Stimulated activated CD8-positive, alpha-beta memory T cell treated with anti-CD3 and anti-CD28 coated beads, Interleukin-7, amount 100 ng/mL, for 48 hours (primary cell): ENCODE measurements at places on chromosomes 3 and 15.

DNA sequence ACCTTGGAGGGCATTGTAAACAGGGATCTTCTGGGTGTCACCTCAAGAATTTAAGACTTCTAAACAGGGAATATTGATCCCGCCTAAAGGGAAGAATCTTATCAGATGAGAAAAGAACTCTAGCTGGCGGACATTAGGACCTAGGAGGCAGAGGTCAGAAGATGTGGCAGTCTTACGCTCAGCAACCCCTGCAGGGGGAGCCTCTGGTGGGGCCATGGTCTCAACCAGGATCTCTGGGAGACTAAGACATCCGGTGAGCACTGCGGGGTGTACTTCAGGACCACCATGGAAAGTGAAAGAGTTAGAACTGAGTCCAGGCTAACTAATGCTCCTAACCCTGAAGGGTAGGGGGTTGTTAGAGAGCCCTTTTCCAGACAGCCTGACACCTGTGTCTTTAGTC is 295.2 kb downstream of the VGLL3 start:
- no peak for DNase-seq

- no peak for DNase-seq
Observed at GRCh38 chr15:86327230-86327865, 247.7 kb downstream of the AGBL1 start.

DNA sequence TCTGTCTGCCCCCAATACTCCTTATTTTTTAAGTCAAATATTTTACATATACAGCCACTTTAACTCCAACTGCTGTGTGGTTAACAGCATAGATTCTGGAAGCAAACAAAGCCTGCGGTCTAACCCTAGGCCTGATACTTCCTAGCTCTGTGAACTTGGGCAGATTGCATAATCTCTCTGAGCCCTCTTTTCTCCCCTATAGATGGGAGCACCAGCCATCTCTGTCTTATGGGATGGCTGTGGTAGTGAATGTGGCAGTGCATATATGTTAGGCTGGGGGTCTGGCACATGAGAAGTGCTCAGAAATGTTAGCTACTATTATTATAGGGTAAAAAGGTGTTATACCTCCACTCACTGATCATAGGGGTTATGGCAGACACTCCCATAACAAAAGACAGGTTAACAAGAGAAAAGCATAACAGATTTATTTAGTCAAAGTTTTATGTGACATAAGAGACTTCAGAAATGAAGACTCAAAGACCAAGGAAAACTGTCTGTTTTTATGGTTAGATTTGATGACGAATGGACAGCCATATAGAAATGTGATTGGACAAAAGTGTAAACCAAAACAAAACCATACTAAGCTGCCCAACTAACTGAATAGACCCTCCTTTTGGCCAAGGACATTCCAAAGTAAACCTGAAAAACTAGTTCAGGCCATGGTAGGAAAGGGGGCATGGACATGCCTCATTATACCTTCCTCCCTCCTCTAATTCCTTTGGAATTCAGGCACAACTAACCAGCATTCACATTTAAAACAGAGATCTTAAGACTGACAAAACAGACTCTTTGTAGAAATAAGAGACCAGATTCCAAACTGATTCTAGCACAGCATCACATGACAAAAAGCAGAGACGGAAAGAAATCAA is 53.9 kb upstream of the DAZL start:
- DNase-seq, result no peak

DNA sequence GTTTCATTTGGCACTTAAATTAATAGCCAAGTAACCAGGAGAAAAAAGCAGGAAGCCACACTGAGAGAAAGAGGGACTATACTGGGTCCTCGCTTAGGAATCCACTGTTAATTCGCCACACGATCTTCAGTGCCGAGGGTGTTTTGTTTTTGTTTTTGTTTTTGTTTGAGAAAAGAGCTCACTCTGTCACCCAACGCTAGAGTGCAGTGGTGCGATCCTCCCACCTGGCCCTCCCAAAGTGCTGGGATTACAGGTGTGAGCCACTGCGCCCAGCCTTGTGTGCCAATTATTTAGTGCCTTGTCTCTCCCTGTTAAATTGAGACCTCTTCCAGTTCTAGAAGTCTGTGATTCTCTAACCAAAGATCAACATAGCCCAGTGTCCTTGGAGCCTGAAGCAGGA is 53.8 kb upstream of the TPM1 start:
- no peak for DNase-seq

DNA sequence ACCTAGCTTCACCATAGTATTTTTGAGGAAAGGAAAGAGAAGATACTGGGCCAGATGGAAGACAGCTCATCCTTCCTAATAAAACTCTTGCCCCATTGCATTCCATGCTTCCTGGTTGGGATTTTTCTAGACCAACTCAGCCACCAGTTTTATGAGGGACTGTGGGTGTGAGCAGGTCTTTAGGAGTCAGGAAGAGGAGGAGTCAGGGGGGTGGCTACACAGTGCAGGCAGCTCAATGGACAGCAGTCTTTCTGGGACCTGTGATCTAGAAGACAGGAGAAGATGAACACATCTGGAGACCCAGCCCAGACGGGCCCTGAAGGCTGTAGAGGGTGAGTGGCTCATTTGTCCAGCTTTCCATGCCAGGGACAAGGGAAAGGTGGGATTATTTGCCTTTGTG is at the start of gene NOX5:
Gene NOX5, plus strand, starts transcription at position 242 of the 400 bp plus-strand sequence. Its CDS starts 41 bp downstream, at position 283.
- DNase-seq, result no peak

- no peak for DNase-seq
Observed at GRCh38 chr15:51004103-51004551, 90.6 kb downstream of the TNFAIP8L3 start.

DNA sequence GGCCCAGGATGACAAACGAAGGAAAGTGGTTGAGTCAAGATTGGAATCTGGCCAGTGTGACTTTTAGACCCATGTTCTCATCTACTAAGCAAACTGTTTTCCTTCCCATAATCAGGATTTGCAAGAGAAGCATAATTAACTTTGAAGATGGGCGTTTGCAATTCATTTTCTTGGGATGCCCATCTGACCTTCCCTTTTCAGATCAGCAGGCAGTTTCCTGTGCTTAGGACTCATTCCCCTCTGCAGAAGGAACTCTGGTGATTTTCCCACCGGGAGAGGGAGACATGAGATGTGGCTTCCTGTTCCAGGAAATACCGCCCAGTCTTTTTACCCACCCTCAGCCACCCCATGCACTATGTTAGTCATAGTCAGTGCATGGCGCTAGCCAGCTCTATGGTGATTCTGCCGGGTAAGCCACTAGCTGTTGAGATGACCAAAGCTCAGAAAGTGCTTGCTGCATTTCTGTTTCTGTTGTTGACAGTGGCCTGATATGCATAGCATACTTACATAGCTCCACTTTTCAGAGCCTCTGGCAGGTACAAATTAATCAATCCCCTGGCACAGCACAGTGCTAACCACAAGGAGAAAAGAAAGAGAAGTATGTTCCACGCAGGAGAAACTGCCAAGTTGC is 129.4 kb downstream of the VGLL4 start:
- DNase-seq, result no peak

GRCh38 chr3:112640930-112641801 is at the start of gene CCDC80:
CCDC80 (minus strand) TSS chr3:112641143; CDS start chr3:112639905, 1,238 bp downstream.
- DNase-seq, result no peak

GRCh38 chr3:69236812-69237707 is 114.7 kb upstream of the LMOD3 start:
- DNase-seq, result no peak

DNA sequence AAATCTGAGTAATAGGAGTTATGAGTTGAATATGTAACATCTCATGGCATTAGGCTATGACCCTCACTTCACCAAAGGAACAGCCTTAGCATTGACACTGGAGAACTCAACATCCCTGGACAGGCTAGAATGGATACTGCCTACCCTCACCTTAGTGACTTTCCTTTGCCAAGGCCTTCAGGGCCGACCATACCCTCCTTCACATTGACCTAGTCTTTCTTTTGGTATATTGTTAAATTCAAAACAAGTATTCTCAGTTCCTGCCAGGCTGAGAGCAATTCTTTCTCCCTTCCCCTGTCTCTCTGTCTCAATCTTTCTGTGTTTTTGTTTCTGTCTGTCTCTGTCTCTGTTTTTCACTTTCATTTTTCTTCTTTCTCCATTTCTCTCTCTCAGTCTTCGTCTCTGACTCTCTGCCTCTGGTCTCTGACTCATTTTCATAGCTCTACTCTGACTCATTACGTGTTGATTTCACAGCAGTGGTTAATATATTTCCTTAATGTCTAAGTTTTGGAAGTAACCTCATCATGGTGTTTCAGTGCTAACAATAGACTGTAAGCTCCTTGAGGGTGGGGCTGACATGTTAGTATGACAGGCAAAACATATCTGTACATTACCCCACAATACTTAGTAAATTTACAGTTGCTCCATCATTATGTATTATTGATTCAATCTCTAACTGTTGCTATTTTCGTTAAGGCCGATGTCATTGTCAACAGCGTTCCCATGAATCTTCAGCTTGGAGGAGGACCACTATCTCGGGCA is 32.5 kb downstream of the PARP15 start:
- DNase-seq, result no peak

DNA sequence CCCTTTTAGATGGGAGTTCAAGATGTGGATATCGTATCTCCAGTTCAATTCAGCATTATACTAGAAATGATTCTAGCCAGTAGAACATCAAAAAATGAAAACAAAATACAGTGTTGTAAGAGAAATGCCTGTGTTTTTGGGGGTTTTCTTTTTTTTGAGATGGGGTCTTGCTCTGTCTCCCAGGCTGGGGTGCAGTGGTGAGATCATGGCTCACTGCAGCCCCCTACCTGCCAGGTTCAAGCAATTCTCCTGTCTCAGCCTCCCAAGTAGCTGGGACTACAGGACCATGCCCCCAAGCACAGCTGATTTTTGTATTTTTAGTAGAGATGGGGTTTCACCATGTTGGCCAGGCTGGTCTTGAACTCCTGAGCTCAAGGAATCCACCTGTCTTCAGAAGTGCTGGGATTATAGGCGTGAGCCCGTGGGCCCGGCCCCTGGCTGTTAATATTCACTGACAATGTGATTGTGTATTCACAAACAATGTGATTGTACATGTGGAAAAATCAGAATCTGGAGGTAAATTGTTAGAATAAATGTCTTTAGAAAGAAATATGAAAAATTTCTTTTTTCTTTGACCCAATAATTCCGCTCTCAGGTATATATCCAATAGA is 59.0 kb downstream of the ARIH1 start:
- no peak for DNase-seq

- DNase-seq, result no peak
Observed at GRCh38 chr3:122773944-122774509, 19.6 kb downstream of the HSPBAP1 start.

DNA sequence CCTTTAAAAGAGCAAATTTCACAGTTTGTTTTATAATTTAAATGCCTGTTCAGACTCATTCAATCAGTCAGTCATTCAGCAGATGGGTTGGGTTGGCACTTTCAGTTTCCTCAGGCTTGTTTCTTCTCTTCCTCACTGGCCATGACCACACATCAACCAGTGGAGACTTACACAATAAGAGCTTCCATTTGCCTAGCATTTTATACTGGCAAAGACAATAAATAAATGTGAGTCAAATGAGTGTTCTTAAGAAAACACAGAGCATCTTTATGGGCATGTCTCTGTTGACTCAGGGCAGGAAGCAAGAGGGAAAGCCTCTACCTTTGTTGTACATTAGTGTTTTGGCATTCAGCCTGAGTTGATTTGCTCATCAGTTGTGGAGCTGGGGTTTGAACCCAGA is 122.6 kb downstream of the EPHB1 start:
- DNase-seq, result no peak

DNA sequence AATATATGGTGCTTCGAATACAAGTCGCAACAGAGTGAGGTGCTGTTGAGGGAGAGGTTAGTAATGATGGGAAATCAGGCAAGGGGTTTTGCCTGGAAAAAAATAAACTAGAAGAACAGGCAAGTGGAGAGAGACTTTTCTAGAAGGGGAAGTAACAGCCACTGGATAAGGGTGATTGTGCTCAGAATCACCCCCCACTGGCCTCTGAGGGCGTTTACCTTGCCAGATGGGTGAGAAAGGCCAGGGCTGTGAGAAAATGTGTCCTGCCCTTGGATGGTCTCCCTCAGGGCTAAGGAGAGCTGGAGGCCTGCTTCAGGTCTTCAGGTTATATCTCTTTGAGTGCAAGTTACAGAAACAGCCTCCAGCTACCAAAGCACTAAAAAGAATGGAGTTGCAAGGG is 151.8 kb downstream of the MEX3B start:
- DNase-seq, result no peak

DNA sequence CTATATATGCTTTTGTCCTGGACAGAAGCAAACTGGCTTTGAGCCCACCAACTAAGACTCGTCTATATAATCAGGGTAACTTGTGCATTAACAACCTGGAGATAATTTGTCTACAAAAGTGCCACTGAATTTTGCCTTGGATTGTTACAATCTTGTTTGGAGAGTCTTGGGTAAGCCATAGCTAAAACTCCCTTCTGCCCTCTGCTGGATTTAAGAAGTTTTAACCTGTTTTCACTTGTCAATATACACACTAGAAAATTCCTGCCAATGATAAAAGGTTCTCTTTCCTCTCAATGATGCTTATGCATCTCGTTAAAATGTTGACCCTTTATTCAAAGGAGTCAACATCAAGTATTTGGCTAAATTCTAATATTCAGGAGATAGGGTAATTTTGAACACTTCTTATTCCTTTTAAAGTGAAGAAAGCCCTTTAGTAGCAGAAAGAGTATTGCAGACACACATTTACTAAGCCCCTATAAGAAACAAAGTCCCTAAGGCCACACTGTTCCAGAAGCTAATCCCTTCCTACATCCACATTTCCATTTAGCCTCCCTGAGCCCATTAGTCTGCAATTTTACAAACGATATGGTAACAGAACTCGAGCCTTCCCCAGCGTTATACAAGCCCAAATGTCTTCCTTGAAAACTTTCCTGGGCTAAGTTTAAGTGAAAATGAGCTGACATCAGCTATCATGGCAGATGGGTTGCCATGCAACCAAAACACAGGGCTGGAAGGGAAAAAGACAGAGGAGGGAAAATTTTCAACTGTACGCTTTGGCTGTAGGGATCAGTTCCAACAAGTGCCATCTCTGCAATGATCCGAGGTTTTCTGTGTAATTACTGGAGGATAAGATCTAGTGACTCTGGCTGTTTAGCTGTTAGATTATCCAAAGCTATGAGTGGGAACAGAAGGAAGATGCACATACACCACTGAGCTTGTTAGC is 75.9 kb upstream of the FGF12 start:
- DNase-seq, result no peak

- no peak for DNase-seq
Observed at GRCh38 chr3:102605153-102605552, 170.3 kb downstream of the ZPLD1 start.

GRCh38 chr3:53748512-53749271 is 97.5 kb downstream of the CHDH start:
- no peak for DNase-seq

DNA sequence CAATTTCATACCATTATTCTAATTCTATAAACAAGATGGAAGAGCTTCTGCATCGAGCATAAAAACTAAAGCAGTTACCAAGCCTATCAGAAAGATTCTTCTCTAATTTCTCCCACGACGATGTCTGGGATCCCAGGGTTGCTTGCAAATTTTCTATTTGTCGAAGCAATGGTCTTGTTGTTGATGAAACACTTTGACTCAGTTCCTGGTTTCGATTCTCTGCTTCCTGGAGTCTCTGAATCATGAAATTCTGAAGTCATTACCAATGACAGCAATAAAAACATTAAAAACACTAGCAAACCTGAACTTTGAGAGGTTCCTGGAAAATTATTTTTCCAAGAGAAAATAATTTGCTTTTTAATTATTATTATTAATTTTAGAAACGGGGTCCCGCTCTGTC is 18.7 kb downstream of the TMF1 start:
- no peak for DNase-seq
